ENCODE measurements at places on chromosomes 4 and X.

DNA sequence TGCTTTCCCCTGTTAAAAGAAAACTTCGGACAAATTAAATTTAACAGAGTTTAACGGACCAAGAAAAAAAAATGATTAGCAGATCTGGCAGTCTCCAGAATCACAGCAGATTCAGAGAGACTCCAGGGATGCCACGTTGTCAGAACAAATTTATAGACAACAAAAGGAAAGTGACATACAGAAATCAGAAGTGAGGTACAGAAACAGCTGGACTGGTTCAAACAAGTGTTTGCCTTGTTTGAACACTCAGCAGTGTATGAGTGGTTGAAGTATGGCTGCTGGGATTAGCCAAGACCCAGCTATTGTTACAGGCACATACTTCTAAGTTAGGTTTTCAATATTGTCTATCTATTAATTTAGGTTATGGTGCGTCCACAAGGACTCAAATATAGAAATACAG, 19.1 kb downstream of the PIR start:
- DNase-seq, result no peak

GRCh38 chr4:47798165-47798564, 39.7 kb downstream of the CORIN start:
- no peak for DNase-seq

GRCh38 chrX:19063030-19063429, 59.2 kb downstream of the ADGRG2 start:
- DNase-seq, result no peak

DNA sequence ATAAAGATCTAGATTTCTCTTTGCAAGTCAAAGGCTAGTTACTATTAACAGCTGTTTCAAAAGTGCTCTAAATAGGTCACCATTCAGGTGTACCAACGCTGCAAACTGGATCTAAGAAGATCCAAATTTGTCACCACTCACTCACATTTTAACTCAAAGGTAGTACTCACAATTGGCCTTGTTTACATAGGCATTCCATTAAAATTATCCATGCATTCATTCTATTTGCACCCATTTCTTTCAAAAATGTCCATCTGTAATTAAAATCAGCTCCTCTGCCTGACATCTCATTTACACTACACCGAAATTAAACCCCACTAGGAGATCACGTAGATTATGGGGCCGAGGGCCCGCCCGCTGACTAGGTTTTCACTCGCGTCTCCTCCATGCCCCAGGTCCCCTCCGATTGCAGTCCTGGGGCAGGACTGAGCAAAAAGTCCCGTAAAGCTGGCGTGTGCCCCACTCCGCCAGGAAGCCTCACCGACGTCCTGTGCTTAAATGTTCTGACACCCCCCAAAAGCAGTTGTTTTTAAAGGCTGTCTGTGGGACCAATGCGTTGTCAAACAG, 1.3 kb upstream of the ING2 start:
- no peak for DNase-seq

GRCh38 chrX:115332832-115333231, 43.3 kb downstream of the LUZP4 start:
- no peak for DNase-seq

All from GM12891 (cell line).